ENCODE measurements at places on chromosomes 1 and 21.

DNA sequence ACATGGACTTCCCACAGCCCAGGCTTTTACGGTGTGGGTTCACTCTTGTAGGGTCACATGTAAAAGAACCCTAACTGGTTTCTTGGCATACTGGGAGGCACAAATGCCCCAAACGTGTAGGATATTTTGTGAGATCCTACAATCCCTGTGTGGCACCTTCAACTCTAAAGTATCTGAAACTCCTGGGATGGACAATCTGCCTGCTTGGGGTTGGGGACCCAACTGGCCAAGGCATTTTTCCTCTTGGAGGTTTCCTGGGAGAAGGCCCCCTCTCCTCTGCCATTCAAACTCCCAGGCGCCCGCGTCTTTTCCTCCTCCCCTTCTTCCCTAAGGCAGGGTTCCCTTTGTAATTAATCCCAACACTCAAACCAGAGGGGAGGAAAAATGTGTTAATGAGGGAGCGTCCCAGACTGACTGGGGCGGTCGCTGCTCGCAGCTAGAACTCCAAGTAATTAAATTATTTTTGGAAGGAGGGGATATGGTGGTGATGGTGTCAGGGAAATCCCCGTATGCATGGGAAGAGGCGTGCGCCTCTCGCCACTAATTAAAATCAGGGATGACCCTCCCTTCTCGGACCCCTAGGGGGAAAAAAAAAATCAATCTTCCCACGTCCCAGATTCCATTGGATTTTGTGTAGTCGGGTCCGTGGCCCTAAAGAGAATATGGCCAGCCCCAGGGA, 681 bp upstream of the VANGL2 start:
- no peak for DNase-seq

GRCh38 chr21:45698493-45699184, 55.1 kb downstream of the PCBP3 start:
- DNase-seq: no peak

DNA sequence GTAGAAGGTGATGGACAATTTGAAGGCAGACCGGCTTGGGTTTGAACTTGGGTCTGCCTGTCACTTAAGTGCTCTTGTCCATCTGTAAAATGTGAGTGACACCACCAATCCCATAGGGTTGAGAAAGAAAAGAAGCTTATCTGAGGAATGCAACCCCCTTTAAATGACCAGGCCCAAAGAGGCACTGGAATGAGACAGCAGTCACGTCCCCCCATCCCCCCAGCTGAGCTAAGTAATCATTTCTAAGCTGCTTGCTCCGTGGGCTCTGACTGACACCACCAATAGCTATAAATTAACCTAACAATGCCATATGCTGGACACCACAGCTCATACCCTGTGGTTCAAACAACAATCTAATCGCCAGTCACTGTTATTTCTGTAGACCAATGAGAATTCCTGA, 15.1 kb downstream of the LCA5L start:
- DNase-seq: no peak

DNA sequence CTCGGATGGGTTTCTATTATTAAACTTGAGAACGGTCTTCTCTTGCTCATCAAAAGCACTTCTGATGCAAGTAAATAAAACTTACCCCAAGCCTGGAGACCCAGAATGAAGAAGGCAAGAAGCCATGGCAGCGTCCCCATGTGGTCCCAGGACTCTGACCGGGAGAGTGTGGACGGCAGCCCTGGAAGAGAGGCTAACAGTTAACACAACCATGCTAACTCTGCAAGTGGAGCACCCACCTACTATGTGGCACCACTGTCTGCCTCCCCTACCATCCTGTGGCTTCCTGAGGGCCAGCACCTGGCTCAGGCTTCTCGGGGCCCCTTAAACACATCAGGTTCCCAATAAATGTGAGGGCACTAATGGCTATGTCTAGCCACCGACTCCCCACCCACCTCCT, 2.2 kb downstream of the PGLYRP3 start:
- DNase-seq: no peak

DNA sequence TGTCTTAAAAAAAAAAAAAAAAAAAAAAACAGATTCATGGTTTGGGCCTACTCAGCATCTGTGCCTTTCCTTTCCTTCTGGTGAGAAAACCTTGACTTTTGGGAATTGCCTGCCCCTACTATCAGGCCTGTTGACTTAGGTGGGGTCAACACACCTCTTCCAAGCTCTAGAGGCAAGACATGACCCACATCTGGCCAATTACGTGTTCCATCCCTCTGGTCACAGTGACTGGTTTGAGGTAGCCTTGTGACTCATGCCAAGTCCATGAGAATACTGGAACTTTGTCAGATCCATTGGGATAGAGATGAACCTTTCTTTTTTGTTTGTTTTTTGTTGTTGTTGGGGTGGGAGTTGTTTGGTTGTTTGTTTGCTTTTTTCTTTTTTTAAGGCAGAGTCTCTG, 37.3 kb upstream of the KHDRBS1 start:
- no peak for DNase-seq
